ENCODE measurements at places on chromosomes 11 and 22.

- no peak for DNase-seq
These were observed 328.7 kb downstream of the SOX6 start for GRCh38 chr11:16027621-16028020.

DNA sequence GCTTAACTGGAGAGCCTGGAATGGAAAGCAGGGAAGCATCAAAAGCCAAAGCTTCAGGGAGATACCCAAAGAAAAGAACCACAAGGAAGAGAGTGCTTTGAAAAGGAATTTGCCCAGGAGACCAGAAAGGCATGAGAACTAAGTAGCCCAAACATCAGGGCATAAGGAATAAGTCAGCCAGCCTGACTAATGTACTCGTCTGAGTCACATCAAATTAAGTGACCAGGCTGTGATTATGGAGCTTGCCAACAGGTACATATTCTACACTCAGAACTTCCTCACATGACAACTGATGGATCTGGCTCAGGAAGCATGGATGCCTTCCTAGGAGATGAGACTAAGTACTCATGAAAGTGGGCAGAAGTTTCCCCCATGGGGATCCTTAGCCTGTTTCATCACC is 366.7 kb downstream of the BUD13 start:
- no peak for DNase-seq

DNA sequence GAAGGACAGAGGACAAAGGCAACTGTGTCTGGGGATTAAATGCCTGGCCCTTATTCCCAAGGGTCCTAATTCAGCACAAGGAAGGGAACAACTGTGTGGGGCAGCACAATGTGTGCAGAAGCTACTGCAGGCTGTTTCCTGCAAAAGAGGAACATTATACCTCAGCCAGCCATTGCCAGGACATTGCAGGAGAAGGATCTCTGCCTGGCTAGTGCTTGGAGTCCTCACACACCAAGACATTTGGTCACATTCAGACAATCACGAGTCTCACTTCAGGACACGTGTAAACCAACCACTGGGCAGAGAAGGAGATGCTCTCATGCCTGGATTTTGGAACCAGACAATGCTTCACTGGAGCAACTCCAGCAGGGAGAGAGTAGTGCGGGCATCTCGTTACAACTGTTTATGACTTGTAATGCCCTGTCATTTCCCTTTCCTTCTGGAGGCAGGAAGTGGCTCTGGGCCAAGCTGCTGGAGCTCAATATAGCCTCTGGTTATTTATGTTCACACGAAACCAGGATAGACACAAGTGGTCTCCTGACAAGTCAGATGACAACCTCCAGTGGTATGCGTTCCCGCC is 23.9 kb upstream of the ZC3H12C start:
- DNase-seq, result no peak

- DNase-seq, result no peak
These were observed 46.2 kb downstream of the AP2A2 start for GRCh38 chr11:971731-972365.

DNA sequence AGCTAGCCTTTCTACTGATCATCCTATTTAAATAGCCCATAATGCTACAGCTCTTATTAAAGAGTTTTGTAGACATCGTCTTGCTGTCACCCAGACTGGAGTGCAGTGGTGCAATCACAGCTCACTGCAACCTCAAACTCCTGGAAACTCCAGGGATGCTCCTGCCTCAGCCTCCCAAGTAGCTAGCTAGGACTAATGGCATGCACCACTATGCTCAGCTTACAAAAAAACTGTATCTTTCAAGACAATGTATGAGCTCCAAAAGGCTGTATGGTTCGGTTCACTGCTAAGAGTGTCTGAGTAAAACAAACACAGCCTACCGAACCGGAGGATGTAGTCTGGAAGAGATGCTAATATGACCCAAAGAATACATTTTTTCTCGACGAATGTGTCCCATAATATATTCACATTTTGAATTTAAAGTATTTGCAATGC is 2.6 kb downstream of the TAF1D start:
- DNase-seq, result no peak

- DNase-seq, result peak; percentile 64
These were observed 22.5 kb downstream of the SUN2 start for GRCh38 chr22:38733329-38733723.

DNA sequence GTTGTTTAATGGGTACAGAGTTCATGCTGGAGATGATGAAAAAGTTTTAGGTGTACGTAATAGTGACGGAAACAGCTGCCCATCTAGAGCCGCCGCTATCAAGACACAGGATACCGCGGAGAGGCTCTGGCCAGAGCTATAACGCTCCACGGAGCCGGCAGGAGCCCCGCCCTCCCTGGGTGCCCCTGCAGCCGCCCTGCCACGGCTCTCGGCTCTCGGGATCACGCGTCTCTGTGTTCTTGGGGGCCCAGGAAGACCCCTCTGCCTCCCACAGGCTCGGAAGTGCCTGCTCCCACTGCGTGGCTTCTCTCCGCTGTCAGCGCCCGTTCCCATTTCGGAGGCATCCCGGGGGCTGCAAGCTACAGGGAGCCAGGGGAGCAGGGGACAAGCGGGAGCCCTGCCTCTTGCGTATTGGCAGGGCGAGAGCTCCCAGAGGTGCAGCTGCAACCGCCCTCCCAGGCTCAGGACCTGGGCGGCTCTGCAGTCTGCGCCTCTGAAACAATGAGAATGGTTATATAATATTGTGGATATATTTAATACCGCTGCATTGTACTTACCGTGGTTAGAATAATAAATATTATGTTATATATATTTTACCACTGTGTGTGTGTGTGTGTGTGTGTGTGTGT is 13.7 kb downstream of the GLYATL2 start:
- no peak for DNase-seq

GRCh38 chr22:46149512-46150033 is 753 bp upstream of the PPARA start:
- DNase-seq, result peak; percentile 41

DNA sequence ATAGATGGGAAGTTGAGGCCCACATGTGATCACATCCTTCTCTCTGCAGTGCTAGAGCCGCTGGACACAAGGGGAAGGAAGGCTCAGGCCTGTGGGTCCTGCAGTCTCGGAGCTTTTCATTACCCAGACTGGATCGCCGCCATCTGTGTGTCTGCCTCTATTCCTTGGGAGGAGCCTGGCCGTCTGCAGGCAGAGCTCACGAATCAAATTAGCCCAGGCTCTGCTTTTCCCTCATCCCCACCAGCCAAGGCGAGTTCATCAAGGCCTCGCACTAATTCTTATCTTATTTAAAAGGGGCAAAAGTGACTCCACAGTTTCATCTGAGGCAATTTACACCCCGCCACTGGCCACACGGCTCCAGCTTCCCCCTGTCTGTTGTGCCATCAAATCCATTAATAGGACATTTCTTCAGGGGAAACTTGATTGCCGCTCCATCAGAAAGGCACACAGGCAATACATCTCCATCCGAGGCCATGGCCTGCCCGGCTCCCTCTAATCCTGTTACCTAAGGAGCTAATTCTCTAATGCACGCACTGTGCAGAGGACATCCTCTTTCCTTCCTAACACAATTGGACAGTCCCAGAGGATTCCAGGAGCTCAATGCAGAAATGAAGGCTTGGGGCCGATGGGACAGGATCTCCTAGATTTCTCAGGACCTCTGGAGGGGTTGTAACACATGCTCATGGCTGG is 3.3 kb upstream of the HTR3A start:
- DNase-seq, result no peak

DNA sequence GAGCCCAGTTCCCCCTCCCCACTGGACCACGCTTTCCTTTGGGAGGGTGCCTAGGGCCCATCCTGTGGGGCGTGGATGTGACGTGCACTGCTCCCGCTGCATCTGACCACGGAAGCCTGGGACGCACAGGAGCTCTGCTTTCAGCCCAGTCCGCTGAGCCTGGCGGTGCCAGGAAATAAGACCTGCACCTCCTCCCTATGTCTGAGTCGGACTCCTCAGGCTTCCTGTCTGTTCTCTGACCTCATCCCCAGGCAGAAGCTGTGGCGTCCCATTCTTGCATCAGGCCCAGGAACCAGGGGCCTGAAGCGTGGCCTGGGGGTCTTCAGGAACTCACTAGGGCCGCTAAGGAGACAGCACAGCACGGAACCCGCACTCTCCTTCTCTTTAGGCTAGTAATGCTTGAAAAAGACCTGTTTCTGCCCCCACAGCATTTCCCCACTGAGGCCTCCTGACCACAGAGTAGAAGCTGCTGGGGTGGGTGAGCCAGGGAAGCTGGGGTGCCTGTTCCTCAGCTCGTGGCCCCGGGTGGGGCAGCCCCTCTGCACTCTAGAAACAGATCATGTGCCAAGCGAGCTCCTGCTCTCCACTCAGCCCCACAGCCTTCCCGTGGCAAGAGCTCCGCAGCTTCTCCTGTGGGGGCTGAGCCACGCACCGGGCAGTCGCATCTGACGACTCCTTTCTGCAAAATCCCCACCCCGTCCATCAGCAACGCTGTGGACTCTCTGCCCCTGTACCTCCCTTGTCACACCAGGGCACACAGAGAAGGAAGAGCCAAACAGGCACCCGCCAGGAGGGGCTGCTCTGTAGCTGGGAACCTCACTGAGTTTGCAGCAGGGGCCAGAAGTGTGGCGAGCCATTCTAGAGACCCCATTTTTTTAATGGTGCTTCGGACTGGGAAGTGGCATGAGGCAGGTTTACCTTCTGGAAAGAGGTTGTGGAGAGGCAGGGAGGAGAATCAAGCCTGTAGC is 22.6 kb downstream of the MOV10L1 start:
- peak; percentile 51 for DNase-seq

DNA sequence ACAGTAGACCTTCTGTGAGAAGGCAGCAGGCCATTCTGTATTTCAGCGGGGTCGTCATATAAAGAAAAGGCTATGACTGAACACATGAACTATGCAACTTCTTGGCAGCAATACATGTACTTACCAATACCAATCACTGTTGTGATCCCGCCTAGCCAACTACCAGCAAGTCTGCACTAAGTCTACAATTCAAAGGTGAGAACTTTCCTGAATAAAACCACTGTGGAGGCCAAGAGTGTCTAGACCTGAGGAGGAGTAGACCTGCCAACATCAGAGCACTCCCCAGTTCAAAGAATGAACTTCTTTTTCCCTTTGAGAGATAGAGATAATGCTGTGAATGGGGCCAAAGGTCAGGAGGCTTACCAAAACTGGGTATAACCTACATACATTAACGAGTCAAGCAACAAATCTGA is 108.2 kb downstream of the SIK3 start:
- DNase-seq, result no peak

DNA sequence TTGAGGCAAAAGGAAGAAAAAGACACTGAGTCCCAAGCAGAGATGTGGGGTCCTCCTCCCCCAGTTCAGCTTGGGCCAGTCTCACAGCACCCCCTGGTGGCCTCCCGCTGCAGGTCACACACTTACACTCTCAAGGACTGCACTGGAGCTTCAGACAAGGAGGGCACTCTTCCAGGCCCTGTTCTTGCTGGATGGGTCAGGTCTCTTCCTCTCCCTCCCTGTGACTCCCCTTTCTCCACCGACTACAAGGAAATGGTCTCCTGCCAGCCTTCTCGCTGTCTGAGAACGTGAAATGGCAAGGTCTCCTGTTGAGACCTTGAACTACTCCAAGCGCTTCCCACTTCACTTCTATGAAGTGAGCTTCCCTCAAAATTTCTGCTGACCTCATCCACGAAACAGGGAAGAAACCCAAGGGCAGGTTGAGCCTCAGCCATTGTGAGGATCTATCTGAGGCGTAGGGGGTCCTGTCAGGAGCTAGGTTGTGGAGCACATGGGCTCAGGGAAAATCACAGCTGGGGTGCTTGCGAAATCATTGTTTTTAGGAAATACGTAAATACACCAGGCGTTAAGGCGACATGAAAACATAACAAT is 11.2 kb upstream of the IGLL1 start:
- peak; percentile 75 for DNase-seq

DNA sequence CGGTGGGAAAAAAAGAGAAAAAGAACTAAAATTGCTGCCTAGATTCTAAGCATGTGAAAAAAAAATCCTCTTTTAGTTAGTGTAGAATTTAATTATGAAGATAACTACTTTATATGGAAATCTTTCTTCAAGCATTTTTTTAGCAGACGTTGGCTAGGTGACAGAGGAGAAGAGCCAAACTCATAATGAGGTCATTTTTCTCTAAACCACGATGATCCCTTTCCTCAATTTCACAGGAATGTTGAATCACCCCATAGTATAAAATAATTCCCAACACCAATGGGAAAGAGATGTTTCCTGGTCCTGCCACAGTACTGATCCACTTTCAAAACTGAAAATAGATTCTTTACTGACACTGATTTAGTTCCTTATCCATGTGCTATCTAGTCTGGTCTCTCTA is 319.8 kb downstream of the DLG2 start:
- no peak for DNase-seq

DNA sequence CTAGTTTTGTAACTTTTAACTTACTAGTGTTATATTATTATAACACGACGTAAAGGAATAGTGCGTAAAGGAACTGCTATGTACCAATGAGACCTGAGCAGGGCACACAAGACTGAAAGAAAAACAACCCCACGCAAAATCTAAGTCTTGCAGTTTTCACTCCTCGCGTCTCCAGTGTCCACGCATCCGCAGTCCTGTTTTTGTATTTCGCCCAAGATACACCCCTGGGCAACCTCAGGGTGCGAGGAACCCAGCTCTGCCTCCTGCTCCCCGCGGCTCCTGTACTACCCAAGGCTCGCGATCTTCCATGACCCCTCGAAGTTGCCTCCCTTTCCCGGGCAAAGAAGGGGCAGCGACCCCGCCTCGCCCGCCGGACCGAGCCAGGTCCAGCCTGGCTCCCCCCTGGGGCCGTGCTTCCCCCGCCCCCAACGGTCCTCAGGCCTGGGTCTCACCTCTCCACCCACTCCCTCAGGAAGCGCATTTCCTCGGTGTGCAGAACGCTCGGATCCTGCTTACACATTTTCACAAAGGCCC is 393 bp downstream of the ST13 start:
- DNase-seq, result peak; percentile 35

DNA sequence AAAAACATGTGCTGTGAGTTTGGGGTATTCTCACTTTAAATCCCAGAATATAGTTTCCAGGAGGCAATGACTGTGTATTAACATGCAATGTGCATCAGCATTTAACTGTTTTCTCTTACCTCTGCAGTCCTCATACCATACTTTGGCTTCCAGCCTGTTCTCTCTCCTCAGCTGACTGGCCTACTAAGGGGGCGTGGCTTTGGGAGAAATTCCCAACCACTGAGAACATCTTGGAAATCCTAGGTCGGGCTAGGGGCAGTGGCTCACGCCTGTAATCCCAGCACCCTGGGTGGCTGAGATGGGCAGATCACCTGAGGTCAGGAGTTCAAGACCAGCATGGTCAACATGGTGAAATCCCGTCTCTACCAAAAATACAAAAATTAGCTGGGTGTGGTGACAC is 13.5 kb upstream of the ZC3H12C start:
- no peak for DNase-seq

GRCh38 chr22:40348025-40348658 is 1.8 kb downstream of the ADSL start:
- DNase-seq, result peak; percentile 77

Data from activated CD4-positive, alpha-beta T cell treated with anti-CD3 and anti-CD28 coated beads for 48 hours (primary cell).